Fibroblast of lung (primary cell): ENCODE measurements at places on chromosomes 5 and 9. TPM values are rescaled to one million over a fixed set of nuclear protein-coding genes. Genes with fewer than 3 reads are reported as not detected.
A peak's percentile ranks its signal among the peaks of the same experiment; 100 is the strongest.

DNA sequence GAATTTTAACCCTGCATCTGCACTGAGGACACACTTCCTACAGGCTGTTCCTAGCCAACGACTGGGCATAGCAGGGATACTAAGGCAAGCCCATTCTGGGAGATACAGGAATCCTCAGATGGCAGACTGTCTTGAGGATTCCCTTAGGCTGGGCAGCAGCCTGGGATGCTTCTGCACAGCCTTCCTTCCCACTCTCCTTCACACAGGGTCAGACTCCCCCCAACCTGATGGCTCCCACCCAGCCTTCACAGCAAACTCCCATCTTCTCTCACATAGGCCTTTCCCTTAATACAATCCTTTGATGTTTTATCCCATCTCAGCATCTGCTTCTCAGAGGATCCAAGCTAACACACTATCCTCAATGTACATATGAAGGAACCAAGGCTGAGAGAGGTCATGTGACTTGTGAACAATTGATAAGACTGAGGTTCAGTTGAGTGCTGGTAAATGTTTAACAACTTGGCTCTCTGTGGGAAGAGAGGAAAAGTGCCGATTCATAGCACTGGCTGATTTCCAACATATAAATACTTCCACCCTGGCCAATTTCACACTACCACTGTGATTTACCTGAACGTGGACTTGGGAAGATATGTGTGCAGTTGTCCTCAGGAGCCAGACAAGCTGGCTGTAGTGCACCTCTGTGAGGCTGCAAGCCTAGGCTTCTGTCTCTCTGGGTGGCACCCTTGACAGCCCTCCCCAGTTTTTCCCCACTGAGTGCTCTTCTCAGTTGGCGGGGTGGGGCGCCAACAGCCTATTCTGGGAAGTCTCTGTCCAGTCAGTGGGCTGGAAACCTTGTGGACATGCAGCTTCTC, 120.2 kb upstream of the TRIM32 start:
- H3K36me3 ChIP-seq: no peaks in the 10 kb centered on the region
- H3K4me1 ChIP-seq: peaks cover 3% of the 10 kb centered on the region
- no peak overlapping the region for H3K27ac ChIP-seq
- H3K4me3 ChIP-seq: no peak overlapping the region
- DNase-seq: peak; percentile 72
- no peaks in the 10 kb centered on the region for H3K27me3 ChIP-seq

DNA sequence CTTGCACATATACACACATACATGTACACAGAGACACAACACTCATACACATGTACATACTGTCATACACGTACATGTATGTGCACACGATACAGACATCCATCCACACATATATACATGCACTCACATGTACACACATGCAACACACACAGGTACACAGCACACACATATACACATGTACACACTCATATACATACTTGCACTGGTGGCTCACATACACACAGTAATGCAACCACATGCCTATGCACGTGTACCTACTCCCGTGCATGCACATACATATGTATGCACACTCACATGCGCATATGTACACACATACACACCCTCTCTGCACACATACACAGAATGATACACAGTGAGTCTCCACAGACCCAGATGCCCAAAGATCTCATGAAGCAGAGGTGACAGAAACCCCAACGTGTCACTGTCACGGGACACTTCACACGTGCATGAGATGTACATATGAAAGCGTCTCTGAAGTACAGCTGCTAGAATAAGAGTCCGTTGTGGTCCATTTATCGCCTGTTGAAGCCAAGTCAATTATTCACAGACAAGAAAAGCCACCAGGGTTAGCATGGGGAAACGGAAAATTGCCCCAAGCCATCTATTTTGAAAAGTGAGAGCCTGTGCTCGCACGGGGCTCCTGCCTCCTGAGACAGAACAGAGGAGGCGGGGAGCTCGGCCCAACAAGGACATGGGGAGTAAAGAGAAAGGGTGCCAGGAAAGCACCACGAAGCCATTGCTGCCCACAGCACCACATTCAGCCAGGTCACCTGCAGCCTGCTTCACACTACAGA, 24.9 kb downstream of the LPCAT1 start:
- H3K4me3 ChIP-seq: no peak overlapping the region
- H3K27ac ChIP-seq: no peak overlapping the region
- H3K4me1 ChIP-seq: no peaks in the 10 kb centered on the region
- H3K36me3 ChIP-seq: peaks cover 15% of the 10 kb centered on the region
- no peak for DNase-seq

DNA sequence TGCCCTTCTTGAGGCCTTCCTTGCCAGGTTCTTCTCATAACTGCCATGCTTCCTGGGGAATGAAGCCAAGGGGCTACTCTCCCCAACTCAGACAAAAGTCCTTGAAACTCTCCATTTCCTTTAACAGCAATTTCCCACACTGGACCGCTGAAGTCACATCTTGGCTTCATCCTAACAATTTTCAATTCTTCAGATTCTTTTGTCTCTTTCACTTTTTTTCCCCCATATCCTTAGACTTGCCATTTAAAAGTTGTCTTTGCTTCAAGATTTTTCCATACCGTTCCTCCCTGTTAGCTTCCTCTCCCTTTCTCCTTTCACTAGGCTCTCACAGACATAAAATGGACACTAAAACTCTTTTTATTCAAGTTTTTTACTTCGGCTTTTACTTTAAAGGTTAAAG, 93.1 kb upstream of the ITGA1 start:
- no peak overlapping the region for H3K27ac ChIP-seq
- H3K36me3 ChIP-seq: no peaks in the 10 kb centered on the region
- H3K4me1 ChIP-seq: peaks cover 2% of the 10 kb centered on the region

GRCh38 chr5:171441246-171441791, 21.9 kb downstream of the FGF18 start:
- H3K36me3 ChIP-seq: no peaks in the 10 kb centered on the region
- H3K4me1 ChIP-seq: peaks cover 6% of the 10 kb centered on the region
- no peaks in the 10 kb centered on the region for H3K27me3 ChIP-seq
- no peak for DNase-seq

DNA sequence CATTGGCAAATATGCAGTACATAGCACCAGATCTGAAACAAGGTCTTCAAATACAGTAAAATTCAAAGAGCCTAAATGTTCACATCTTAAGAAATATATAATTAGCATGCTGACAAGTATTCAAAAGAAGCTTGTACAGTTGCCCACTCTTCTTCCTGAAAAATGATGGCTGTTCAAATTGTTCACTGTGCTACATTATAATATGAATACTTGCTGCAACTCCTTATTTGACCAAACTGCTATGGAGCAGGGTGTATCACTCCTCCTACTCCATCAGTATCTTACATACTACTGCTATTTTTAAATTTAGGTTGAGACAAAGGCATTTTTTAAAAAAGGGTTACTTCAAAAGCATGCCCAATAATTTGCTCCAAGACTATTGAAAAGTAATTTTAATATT, 39.3 kb downstream of the RNF145 start:
- no peak overlapping the region for H3K4me3 ChIP-seq
- H3K27me3 ChIP-seq: no peaks in the 10 kb centered on the region
- DNase-seq: no peak
- H3K36me3 ChIP-seq: peaks cover 3% of the 10 kb centered on the region
- H3K27ac ChIP-seq: no peak overlapping the region

DNA sequence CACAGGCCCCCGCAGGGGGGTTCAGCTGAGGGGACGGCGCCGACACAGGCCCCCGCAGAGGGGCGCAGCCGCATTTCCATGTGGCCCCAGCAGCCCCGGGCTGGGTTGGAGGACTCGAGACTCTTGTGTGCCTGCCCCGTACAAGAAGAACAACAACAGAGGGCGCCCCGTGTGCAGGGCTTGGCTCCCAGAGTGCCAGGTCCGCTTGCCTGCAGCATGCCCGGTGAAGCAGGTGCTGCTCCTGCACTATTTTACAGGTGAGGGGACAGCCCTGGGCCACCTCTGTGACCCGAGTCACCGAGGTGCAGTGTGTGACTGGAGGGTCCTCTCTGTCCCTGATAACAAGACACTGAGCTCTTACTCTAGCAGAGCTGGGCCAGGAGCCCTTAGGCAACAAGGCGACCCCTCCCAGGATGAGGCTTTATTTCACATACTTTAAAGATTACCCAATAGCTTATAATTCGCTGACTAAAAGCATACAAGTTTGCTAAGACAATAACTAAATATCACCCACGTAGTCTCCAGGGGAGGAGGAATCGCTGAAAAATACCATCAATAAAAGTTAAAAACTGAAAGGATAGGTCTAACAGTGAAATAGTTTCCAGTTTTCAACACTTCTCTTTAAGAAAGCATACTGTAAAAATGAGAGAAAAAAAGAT, 41.7 kb upstream of the SLC9A3 start:
- H3K36me3 ChIP-seq: no peaks in the 10 kb centered on the region
- no peak overlapping the region for H3K4me3 ChIP-seq
- peak; percentile 28 for DNase-seq
- no peaks in the 10 kb centered on the region for H3K4me1 ChIP-seq

- no peaks in the 10 kb centered on the region for H3K27me3 ChIP-seq
- DNase-seq: no peak
- H3K27ac ChIP-seq: no peak overlapping the region
- H3K4me3 ChIP-seq: no peak overlapping the region
- no peaks in the 10 kb centered on the region for H3K4me1 ChIP-seq
- H3K36me3 ChIP-seq: no peaks in the 10 kb centered on the region
These were observed 4.9 kb downstream of the TMEM171 start for GRCh38 chr5:73125289-73125688.

DNA sequence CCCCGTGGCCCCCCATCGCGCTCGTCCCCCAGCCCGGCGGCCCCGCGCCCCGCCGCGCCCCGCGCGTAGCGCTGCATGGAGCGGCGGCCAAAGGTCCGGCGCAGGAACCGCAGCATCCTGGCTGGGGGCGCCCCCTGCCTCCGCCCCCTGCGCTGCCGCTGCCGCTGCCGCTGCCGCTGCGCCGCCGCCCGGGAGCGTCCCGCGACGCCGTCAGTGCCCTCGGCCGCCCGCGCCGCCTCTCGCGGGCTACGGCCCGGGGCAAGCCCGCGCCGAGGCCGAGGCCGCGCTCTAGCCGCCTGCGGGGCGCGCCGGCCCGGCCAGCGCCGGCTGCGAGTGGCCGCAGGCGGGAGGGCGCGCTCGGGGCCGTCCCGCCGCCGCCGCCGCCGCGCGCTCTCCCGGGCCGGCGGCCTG, 523 bp downstream of the EPB41L4B start:
- H3K27me3 ChIP-seq: peaks cover 24% of the 10 kb centered on the region
- no peak overlapping the region for H3K4me3 ChIP-seq
- no peaks in the 10 kb centered on the region for H3K4me1 ChIP-seq
- no peaks in the 10 kb centered on the region for H3K36me3 ChIP-seq

The KCNMB1 gene
- not detected in 2 replicates for total RNA-seq

GRCh38 chr5:1788200-1788599, 11.4 kb downstream of the MRPL36 start:
- no peaks in the 10 kb centered on the region for H3K27me3 ChIP-seq
- no peak overlapping the region for H3K27ac ChIP-seq
- H3K4me1 ChIP-seq: peaks cover 15% of the 10 kb centered on the region
- DNase-seq: no peak

DNA sequence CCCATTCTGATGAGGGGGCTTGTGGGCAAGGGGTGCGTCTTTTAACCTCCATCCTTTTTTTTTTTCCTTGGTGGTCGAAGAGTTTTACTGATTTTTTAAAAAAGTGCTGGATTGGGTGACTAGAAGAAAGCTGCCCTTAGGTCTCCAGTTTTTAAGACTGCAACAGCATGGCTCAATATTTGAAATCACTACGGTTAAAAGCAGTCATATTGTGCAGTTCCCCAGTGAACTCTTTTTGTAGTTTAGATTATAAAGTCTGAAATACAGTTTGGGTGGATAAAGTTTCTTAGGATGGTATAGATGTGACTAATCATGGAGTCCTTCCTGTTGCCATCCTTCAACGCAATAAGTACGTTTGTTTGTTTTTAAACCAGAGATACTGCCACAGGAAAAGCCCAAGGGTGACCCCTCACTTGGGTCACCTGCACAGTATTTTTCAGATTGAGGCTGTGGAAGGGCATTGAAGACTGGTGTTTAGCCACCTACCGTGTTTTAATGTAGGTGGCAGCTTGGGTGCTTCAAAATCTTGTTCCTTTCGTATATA, 520 bp upstream of the DHFR start:
- peak overlapping the region; percentile 30 for H3K27ac ChIP-seq
- peak overlapping the region; percentile 89 for H3K4me3 ChIP-seq
- no peaks in the 10 kb centered on the region for H3K4me1 ChIP-seq
- H3K36me3 ChIP-seq: peaks cover 3% of the 10 kb centered on the region

GRCh38 chr5:78803353-78803752, 154.8 kb upstream of the LHFPL2 start:
- H3K36me3 ChIP-seq: no peaks in the 10 kb centered on the region
- H3K4me1 ChIP-seq: peaks cover 11% of the 10 kb centered on the region
- H3K27me3 ChIP-seq: no peaks in the 10 kb centered on the region
- DNase-seq: peak; percentile 82

DNA sequence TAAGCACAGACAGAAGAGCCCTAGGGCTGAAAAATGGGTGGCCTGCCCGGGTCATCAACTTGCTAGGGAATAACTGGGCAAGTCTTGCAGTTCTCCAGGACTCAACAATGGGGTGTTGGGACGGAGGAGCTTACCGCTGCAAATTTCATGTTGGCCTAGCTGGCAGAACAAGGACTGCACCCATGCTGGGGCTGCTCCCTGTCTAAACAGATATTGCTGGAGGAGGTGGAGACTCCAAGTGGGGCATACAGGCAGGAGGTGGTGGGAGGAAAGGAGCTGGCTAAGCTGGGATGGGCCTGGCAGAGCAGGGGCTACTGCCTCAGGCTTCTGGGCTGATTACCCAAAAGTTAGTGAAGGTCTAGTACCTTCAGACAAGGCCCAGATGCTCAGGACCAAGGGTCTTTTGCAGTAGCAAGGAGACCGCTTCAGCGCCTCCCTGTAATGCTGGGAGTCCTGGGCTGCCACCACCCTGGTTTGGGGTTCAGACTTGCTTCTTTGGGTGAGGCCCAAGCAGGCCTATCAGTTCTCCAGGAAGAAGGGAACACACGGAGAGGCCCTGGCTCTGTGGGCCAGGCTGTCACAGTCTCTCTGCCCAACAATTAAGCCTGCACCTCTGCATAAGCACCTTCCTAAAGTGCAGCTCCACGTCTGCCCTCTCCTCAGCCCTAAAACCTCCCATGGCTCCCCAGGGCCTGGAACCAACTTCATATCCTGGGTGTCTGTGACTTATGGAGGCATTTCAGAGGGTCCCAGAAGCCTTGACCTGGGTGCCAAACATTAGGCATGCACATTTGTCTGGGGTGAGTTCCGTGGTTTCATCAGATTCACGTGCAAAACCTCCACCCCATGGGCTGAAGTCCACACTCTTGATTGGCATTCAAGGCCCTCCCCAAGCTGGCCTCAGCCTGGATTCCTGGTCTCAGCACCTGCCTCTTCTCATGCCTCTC, 24.2 kb upstream of the KIF12 start:
- no peaks in the 10 kb centered on the region for H3K4me1 ChIP-seq
- peaks cover 23% of the 10 kb centered on the region for H3K27me3 ChIP-seq
- no peaks in the 10 kb centered on the region for H3K36me3 ChIP-seq

The FOXD4L3 gene
- under 0.01 TPM in 1 of 2 replicates, not detected in the other for total RNA-seq

GRCh38 chr5:34695275-34696027, 39.3 kb downstream of the RAI14 start:
- peaks cover 5% of the 10 kb centered on the region for H3K4me1 ChIP-seq
- no peaks in the 10 kb centered on the region for H3K27me3 ChIP-seq
- no peak overlapping the region for H3K4me3 ChIP-seq
- H3K27ac ChIP-seq: peak overlapping the region; percentile 50
- DNase-seq: no peak
- H3K36me3 ChIP-seq: no peaks in the 10 kb centered on the region
